ENCODE measurements at places on chromosomes 1 and 21.

DNA sequence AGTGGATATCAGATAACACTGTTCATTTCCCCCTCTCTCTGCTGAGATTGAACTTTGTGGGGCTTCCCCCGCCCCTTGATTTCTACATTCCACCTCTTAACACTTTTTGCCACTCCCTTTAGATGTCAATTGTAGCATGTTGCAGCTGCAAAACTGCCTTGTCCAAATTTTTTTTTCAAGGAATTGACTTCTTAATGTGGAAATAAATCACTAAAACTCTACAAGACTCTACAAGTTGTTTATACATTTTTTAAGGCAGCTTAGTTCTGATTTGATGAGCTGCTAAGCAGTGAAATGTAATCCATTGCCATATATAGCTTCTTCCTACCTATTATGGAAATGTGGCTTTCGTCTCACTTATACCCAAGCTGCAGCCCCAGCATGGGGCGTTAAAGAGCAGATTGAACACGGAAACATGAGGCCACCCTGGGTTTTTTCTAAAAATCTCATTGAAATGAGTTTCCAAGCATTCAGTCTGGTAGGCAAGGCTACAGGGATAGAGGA lies 132.2 kb downstream of the SYT2 start:
- peak; percentile 60 for DNase-seq

- no peak for DNase-seq
Measured at GRCh38 chr1:32728413-32729077, 26.0 kb upstream of the SYNC start.

DNA sequence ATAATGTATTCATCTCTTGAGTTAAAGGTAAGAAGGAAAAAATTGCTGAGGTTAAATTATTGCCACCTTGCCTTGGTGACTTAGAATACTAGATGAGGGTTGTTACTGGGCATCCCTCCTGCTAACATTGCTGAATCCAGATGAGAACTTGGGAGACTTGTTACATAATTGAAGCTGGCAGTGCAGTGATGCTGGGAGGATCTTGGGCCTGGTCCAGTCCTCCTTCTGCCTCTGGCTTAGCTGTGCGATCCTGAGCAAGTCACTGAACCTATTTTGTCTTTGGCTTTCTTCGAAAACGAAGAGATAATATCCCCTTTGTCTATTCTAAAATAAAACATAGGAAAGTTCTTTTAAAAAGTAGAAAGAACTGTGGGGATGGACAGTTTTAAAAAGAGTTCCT lies 244.9 kb upstream of the NRIP1 start:
- DNase-seq, result no peak

GRCh38 chr1:37482004-37482785 lies 7.8 kb downstream of the ZC3H12A start:
- no peak for DNase-seq

- DNase-seq, result no peak
Measured at GRCh38 chr1:94982398-94982797, 55.5 kb upstream of the CNN3 start.

DNA sequence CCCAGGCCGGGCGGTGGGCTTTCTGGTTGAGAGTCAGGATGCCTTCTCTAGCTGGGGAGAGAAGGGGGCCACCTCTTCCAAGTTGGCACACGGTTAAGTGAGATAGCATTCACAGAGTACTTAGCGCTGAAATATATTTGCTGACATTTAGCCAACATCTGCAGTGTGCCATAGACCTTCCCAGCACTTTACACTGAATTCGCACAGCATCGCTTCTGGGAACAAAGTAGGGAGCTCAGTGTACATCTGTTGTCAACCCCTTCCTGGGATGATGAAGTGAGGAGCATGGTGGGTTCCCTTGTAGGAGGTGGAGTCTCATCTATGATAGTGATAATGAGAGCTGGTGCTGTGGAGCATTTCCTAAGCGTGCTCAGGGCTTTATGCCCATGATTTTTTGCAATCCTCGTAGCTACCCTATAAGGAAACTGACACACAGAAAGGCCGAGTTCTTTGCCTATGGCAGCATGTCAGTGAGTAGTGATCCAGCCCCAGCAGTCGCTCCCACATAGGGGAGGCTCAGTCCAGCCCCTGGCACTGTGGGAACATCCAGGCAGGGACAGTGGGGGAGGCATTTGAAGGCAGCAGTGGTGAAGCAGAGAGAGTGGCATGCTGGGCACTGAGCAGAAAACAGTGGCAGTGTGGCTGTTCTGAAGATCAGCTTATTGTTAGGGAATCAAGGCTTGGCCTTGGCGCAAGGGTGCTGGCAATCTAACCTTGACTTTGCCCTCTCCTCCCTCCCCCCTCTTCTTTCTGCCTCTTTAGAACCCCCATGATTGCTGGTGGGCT lies 176.2 kb downstream of the PGBD5 start:
- DNase-seq, result no peak

- no peak for DNase-seq
Measured at GRCh38 chr1:171179318-171180227, 5.5 kb upstream of the FMO2 start.

- DNase-seq, result no peak
Measured at GRCh38 chr1:110634455-110635311, 28.5 kb upstream of the KCNA2 start.

DNA sequence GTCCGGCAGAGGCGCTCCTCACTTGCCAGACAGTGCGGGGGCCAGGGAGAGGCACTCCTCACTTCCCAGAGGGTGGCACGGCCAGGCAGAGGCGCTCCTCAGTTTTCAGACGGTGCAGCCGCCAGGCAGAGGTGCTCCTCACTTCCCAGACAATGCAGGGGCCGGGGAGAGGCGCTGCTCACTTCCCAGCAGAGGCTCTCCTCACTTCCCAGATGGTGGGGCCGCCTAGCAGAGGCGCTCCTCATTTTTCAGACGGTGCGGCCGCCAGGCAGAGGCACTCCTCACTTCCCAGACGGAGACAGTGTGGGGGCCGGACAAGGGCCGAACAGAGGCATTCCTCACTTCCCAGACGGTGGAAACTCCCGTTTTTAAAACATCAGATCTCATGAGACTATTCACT lies 238.4 kb upstream of the CACYBP start:
- no peak for DNase-seq

GRCh38 chr1:194917769-194918168 lies 1690.5 kb downstream of the KCNT2 start:
- no peak for DNase-seq

DNA sequence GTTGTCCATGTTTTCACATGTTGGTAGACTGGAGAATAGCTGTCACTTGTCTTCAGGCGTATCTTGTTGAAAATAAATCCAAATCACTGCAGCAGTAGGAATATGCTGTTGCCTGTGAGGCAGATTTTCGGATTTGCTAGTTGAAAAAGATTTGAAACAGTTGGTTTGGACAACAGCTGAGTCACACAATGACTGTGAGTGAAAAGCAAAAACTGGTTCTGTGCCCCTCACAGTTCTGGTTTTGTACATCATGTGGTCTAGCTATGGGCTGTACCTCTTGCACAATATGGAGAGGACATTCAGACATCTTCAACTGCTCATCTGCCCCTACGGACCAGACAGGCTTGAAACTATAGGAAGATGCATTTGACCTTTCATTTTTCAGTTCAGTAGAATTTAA lies 1.8 kb downstream of the ARF1 start:
- DNase-seq, result no peak

DNA sequence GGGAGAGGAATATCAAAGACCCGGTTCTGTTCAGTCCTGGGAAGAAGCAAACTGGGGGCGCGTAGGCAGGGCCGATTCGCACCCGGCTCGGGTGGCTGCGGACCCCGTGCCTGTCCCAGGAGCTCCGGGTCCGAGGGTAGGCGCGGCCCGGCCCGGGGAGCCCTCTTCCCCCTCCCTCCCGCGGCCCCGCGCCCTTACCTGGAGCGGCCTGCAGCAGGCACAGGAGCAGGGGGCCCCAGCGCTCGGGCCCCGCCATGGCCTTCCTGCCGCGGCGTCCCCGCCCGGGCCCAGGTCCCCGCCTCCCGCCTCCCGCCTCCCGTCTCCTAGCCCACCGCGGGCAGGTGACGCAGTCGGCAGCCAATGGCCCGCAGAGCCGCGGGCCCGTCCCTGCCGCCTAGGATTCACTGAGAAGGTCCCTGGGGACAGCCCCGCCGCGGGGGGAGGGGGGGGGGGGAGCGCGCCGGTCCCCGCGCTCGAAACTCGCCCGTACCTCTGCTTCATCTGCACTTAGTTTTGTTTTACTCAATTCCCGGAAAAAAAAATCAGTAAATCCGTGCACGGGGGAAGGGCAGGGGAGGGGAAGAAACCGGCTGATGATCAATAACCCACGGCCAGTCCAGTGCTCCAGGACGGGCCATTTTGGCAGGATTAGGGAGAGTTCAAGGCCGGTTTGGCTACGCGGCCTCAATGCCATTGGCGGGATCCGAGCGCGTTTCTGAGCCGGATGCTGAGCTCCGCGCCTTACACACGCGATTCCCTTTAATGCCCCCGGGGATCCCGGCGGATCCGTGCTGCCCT lies at the start of gene IFNLR1:
Gene IFNLR1 (minus strand): TSS at position 297 of the 798 bp plus-strand sequence. CDS start 41 bp downstream, at position 256.
- DNase-seq, result no peak

DNA sequence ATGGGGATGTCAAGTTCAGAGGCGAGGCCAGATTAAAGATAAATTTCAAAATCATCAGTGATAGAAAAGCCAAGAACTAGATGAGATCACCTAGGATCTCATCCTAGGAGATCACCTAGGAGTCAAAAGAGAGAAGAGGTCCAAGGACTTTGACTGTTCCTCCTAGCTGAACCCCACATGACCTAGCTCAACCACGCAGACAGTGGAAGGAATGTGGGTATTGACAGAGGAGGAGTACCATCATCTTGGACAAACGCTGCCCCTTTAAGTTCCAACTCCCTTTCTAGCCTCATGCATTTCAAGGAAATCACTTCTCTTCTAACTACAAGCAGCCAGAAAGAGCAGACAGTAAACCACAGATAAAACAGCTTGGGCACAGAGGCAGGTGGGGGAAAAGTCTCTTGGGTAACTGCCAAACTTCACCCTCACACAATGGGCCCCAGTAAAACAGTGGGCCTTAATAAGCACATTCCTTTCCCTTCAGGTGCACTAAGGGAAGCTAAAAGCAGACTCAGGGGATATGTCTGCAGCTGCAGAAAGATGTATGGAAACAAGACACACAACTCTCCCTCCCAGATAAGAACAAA lies 12.5 kb upstream of the FAM76A start:
- no peak for DNase-seq

DNA sequence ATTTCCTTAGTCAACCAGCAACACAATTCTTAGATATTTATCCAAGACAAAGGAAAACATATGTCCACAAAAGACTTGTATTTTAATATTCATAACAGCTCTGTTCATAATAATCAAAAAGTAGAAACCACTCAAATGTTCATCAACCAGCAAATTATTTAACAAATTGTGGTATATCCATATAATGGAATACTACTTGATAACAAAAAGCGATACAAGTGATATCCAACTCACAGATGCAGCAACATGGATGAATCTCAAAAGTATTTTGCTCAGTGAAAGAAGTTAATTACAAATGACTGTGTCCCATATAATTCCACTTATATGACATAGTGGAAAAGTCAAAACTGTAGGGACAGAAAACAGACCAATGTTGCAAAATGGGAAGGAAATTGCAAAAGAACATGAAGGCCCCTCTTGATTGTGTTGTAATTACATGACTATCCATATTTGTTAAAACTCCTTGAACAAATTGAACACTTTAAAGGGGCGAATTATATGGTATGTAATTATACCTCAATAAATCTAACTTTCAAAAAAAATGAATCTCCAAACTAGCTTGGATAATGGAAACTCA lies 116.9 kb downstream of the EDEM3 start:
- DNase-seq, result no peak

DNA sequence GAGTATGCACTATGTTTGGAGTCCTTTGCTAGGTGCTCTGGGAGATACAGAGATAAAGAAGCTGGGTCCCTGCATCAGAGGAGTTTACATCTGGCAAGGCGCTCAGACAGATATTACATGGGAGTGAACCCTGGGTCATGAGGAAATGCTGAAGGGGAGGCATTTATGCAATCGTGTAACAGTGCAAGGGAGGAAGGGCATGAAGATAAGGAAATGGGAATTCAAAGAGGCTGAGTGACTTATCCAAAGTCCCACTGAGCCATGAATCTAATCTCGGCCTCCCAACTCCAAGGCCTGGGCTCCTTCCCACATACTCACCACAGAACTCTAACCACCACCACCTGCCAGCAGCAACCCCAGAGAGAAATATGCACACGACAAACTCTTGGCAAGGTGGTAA lies 51.6 kb downstream of the FAM163A start:
- no peak for DNase-seq

DNA sequence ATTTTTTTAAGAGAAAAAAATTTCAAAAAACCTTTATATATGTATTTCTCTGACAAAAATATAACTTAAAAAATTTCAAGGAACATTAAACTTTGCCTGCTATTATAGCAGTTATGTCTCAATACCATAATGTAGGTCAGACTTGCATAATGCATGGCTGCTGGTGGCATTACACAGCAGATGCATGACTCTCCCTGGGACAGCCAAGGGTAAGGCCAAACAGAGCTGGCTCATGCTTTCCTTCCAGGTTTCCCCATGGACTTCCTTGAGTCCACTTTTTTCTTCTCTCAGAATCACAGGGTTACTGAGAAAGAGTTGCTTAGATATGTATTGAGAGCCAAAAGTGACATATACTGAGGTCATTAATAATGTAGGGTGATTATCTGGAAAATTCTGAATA lies 43.7 kb downstream of the RHOU start:
- DNase-seq, result no peak

GRCh38 chr1:18676332-18676781 lies 45.7 kb downstream of the PAX7 start:
- no peak for DNase-seq

GRCh38 chr1:172286629-172287076 lies 133.8 kb upstream of the C1orf105 start:
- peak; percentile 77 for DNase-seq

GRCh38 chr1:46334030-46334384 lies 6.6 kb upstream of the NSUN4 start:
- no peak for DNase-seq

DNA sequence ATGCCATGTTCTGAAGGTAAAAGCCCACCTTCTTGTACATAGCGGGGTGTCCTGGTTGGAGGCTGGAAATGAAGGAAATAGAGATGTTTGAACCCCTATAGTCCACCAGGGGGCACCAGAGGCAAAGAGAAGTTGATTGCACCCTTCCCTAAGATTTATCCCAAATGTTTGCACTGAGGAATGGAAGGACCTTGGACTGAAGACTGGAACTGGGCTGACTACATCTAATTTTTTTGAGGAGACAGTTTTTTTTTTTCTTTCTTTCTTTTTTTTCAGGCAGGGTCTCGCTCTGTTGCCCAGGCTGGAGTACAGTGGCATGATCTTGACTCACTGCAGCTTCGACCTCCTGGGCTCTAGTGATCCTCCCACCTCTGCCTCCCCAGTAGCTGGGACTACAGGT lies 55.3 kb upstream of the EIF4G3 start:
- DNase-seq, result no peak

GRCh38 chr21:36733857-36734256 lies 34.9 kb downstream of the SIM2 start:
- no peak for DNase-seq

DNA sequence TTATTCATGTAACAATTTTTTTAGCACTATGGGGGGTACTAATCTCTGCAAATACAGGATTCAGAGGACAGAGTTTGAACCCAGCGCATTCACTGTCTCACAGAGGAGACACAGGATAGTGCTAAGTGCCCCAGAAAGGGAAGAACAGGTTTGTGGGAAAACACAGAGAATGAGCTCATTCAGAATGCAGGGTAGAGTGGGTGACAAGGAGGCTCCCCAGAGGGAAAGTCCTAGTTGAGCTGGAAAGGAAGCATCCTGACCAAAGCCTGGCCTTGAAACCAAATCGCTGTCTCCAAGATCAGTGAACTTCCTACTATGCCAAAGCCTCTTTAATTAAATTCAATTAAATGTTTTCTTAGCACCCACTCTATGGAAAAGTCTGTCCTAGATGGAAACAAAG lies 19.0 kb upstream of the RGS2 start:
- no peak for DNase-seq

GRCh38 chr1:53634571-53634979 lies 104.4 kb downstream of the GLIS1 start:
- no peak for DNase-seq
